Midbrain (tissue), 1 donor: ENCODE measurements at places on chromosomes 12 and 14.

GRCh38 chr14:85191986-85192385 is 338.0 kb upstream of the FLRT2 start:
- DNase-seq: no peak

DNA sequence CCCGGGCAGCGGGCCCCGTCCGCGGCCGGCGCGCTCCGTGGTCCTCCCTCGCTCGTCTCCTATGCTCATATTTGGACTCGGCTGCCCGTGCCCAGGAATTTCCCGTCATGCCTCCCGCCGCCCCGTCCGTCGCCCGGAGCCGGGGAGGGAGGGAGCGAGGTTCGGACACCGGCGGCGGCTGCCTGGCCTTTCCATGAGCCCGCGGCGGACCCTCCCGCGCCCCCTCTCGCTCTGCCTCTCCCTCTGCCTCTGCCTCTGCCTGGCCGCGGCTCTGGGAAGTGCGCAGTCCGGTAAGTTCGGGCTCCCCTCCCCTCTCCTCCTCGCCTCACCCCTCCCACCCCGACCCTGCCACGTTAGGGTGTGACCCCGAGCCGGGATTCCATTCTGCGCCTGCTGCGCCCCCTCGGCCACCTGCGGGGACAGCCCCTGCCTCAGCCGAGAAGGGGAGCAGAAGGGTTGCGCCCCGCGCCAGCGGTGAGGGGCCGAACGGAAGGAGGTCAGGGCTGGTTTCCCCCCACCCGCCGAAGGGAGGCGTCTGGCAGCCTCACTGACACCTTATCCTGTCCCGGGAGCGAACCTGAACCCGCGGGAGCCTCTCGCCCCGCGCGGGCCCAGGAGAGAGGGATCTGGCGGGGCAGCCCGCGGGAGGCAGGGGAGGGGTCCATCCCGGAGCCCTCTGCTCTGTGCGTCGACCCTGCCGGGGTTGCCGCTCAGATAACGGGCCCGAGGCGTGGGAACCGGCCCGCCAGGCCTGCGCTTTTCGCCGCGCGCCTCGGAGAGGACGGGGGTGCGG is at the start of gene MSRB3:
Gene MSRB3 (plus strand): TSS at position 108 of the 793 bp plus-strand sequence. CDS start 29,897 bp downstream, outside the sequence.
- peak; percentile 63 for DNase-seq

GRCh38 chr14:50001151-50001998 is 108.5 kb downstream of the ARF6 start:
- no peak for DNase-seq

GRCh38 chr14:92323011-92323915 is at the start of gene SLC24A4:
SLC24A4 (plus strand) TSS chr14:92323165; CDS start chr14:92323831, 666 bp downstream.
- no peak for DNase-seq

DNA sequence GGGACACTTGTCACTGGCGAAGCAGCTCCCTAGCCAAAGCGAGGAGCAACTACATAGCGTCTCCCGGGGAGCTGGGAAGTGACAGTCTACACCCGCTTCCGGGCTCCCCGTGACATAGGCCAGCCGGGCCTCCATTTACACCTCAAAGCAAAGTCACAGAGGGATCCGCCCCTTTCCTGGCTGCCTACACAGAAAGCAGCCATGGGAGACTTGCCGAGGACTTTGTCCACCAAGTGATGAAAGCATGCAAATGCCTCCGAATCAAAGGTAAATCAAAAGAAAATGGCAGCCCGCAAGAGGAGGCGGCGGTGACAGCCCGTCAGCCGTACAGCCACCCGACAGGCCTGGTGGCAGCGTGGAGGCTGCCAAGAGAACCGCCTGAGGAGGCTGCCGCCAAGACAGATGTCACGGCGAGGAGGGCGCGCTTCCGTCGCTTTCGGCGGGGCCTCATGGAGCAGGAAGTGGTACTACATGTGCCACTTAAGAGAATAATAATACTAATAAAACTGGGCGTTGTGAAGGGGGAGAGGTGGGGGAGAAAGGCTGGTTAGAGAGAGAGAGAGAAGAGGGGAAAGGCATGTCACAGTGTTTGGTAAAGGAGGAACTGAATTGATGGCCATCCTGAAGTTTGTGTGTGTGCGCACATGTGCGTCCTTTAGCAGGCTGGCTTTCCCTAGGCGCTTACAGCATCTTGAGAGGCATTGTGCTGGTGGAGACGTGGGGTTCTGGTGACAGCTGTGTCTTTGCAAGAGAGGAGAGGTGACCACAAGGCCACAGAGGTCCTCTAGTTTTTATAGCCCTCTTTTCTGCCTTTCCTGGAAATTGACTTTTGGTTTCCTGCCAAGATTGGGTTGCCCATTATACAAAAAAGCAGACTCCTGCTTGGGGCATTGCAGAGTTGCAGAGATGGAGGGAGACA is 661.7 kb downstream of the VRK1 start:
- DNase-seq: no peak

GRCh38 chr14:103313704-103314103 is 20.3 kb upstream of the EIF5 start:
- DNase-seq: no peak

DNA sequence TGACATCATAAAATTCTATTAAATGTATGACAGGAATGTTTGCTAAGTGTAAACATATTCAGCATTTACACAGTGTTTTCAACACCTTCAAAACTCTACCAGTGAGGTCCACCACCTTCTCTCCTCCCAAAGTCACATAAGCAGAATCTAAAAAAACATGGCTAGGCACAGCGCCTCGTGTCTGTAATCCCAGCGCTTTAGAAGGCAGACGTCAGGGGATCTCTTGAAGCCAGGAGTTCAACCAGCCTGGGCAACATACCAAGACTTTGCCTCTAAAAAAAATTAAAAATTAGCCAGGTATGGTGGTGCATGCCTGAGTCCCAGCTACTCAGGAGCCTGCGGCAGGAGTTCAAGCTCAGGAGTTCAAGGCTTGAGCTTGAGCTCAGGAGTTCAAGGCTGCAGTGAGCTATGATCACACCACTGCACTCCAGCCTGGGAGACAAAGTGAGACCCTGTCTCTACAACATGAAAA is 30.0 kb downstream of the NUMB start:
- DNase-seq: no peak

- DNase-seq: no peak
Observed at GRCh38 chr12:102167821-102168604, 29.6 kb downstream of the PMCH start.

- no peak for DNase-seq
Observed at GRCh38 chr12:121893961-121894460, 5.4 kb downstream of the PSMD9 start.

GRCh38 chr12:39966256-39966655 is 139.6 kb downstream of the SLC2A13 start:
- DNase-seq: no peak

DNA sequence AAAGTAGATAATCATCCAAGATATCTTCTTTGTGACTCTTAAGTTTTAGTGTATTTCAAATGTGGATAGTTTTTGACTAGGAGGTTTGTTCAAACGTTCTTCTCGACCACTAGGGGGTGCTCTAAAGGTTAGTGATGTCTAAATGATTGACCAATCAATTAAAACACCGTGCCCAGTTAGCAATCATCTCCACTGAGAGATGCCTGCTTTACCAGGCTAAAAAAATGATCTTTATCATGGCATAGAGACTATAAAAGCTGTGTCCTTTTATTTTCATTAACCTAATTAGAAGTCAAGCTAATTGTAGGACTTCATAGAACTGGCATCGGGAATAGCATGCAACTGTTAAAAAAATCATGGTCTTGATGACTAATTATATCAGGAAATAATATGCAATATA is 153.9 kb downstream of the PRKCH start:
- peak; percentile 58 for DNase-seq

DNA sequence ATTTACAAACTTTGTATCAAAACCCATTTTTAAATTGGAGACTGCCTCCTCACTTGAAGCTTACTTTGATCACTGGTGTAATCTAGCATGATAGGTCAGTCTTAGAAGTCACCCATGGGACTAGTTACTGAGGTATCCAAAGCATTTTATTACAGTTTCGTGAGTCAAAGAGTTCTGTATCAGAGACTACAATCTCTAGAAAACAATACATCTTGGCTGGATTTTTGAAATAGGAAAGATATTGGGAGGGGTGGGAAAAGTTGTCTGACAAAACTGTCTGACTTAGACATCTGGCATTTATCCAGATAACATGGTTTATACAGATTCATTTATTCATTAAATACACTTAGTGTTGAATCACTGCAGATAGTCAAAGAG is 173.5 kb upstream of the PDZRN4 start:
- DNase-seq: no peak

GRCh38 chr12:20309504-20310148 is 58.7 kb upstream of the PDE3A start:
- DNase-seq: no peak

GRCh38 chr12:91594715-91595114 is 412.1 kb upstream of the DCN start:
- DNase-seq: no peak

- no peak for DNase-seq
Observed at GRCh38 chr12:18239526-18239925, 21.8 kb upstream of the PIK3C2G start.

DNA sequence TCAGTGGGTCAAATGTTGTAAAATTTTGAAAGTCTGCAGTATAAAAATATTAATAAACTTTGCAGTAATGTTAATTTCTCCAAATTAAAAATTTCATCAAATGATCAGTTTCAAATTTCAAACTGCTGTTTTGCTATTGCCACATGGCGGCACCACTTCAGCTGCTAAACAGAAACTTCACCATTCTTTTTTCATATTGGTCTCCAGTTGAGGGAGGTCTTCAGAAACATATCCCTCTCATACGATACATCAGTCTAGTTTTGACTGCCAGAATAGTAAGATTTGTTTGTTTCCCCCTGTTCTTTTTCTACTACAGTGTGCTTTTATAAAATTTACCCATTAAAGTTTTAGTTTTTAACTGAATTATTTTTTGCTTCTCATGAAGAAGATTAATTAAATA is 4.2 kb upstream of the TRHDE start:
- DNase-seq: no peak

- no peak for DNase-seq
Observed at GRCh38 chr12:108232565-108232964, 103.5 kb downstream of the WSCD2 start.

DNA sequence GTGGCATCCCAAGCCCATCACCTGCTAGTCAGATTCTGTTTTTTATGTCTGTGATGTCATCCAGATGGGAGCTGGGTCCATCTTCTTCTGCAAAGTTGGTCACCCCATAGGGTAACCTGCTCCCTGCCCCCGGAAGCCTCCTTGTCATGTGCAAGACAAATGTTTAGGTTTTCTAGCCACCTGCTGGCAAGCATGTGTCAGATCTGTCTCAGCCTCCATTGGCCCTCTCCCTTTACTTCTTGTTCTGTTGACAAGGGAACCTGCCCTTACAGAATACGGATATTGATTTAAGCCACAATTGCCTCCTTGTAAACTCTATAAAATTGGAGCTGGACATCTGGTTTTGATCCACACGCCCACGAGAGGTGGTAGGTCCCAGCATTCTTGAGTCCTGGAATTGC is 7.5 kb downstream of the NTF3 start:
- DNase-seq: no peak
